ENCODE measurements at places on chromosomes 1 and 21. TPM values are rescaled to one million over a fixed set of nuclear protein-coding genes. Genes with fewer than 3 reads are reported as not detected.
A peak's percentile ranks its signal among the peaks of the same experiment; 100 is the strongest.

DNA sequence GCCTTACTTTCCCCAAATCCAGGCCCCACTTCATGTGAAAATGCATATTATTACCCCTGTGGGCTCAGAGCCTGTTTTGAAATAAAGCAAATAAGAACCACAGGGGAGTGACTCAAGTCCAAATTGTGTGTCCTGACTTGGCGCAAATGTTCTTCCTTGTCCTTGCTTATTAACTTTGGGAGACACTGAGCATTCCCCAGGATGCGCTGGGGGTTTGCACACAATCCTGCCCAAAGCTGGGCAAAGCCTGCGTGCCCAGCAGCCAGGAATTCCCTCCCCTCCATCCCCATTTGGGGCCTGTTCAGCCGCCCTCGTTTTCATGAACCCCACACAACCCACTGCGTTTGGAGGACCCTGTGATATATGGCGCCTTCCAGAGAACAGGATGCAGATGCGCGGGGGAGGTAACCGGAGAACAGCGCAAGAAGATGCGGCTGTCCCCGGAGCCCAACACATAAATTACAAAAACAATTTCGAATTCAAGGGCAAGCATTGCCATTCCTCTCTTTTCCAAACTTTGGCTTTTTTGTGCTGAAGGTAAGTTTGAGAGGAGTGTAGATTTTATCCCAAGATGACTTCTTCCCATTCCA, 42.4 kb upstream of the CLDN14 start:
- peak; percentile 59 for DNase-seq

- no peak for DNase-seq
Measured at GRCh38 chr21:14677013-14677412, 130.9 kb upstream of the SAMSN1 start.

- DNase-seq = no peak
Measured at GRCh38 chr1:168216171-168216570, 9.6 kb upstream of the SFT2D2 start.

DNA sequence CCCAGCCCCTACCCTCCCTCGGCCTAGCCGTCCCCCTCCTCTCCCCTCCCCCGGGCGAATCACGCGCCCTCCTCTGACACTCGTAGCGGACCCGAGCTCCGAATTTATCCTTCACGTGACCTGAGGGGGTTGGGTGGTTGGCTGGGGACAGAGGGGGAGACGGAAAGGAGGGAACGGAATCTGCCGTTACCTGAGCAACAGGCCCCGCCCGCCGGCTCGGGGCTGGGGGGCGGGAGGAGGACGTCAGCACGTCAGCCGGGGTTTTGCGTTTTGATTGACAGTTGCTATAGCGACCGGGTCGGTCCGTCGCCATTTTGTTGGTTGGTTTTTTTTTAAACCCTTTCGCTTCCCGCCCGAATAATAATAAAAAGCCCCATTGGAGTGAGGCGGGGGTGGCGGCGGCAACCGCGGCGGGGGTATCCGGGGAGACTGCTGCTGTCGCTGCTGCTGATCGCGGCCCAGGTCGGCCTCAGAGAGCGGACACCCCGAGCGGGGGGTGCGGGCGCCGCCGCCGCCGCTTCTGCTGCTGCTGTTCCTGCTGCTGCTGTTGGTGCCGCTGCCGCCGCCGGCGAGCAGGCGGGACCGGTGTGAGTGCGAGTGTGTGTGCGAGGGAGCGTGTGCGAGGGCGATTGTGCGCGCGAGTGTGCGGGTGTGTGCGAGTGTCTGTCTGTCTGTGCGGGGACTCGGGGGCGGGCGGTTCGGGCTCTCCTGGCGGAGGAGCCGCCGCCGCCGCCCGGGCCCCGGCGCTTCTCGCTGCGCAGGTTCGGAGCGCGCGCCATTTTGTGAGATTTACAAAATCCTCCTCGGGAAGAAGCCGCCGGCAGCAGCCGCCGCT, at the start of gene DYRK1A:
TSS of gene DYRK1A (plus strand) at position 292 of the 835 bp plus-strand sequence. CDS start 53,602 bp downstream, outside the sequence.
- DNase-seq = peak; percentile 99

DNA sequence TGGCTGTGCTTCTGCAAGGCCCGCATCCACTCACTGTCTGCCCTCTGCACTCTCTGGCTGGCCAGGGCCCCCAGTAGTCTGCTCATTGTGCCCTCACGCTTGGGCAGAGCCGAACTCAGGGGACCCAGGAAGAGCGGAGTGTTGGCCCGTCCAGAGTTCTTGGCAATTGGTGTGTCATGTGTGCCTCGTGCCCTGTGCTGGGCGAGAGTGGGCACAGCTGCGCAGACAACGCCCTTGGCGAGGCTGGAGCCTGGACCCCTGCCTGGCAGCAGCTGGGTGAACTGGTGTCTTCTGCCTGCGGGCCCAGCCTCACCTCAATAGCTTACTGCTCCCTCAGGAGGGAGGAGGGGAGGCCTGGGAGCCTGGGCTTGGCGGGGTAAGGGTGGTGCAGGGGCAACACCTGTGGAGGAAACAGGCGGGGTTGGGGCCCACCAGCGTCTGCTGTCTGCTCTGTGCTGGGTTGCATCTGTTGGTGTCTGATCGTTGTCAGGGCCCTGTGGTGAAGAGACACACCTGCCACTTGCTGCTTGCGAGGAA, 2.1 kb downstream of the GUK1 start:
- DNase-seq = no peak

- DNase-seq = no peak
Measured at GRCh38 chr1:183630748-183631147, 4.8 kb downstream of the ARPC5 start.

DNA sequence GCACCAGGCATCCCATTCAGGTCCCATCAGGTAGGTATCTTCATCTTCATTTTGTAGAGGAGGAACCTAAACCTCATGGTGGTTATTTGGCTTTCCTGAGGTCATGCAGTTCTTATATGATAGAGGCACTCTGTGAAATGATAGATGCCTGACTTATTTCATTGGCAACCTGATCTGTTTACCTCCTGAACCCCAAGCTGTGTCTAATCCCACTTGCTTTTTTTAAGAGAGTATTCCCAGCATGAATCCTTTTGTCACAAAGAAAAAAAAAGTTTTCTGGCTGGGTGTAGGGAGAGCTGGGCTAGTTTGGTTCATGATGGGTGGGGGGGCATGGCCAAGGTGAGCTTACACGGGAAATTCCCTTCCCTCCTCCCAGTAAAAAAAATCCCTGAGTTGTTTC, 154.2 kb downstream of the TENT5C start:
- no peak for DNase-seq

- no peak for DNase-seq
Measured at GRCh38 chr21:41290106-41290799, 26.3 kb upstream of the FAM3B start.

GRCh38 chr1:40039245-40039756, 1.2 kb upstream of the CAP1 start:
- DNase-seq = no peak

DNA sequence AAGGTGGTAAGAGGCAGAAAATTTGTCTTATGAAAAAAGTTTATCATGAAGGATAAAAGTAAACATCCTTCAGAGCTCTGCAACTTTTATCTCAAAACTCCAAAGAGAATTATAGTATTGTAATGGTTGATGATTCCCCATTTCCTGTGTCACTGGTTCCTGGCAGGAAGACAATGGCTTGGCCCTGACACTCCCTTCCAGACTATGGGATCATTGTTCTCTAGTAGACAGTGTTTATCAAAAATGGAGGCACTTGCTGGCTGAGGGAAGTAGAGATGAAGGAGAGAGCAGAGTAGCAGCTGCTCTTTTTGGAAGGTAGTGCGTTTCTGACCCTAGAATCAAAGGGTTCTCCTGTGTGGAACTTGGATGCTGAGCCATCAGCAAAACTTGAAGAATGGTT, 145.9 kb upstream of the ATP1B1 start:
- no peak for DNase-seq

GRCh38 chr1:180970333-180971079, 52.2 kb downstream of the STX6 start:
- DNase-seq = no peak

GRCh38 chr1:168706391-168706992, 22.5 kb downstream of the DPT start:
- DNase-seq = no peak

SLC30A2 gene
- 5.1 TPM for polyA plus RNA-seq

PGBD5 gene
- polyA plus RNA-seq = 8.1 TPM

NCMAP gene
- polyA plus RNA-seq = 0.39 TPM

MAP3K21 gene
- polyA plus RNA-seq = 33.0 TPM

CA6 gene
- polyA plus RNA-seq = 0.17 TPM

Data from renal cortex interstitium (tissue), 15 donors.